WTC11 (cell line): ENCODE measurements at places on chromosomes 7 and 10.
A peak's percentile ranks its signal among the peaks of the same experiment; 100 is the strongest.

GRCh38 chr7:15175152-15175551 lies 272.6 kb upstream of the DGKB start:
- DNase-seq: no peak

- no peak for DNase-seq
These were observed 168.3 kb upstream of the RNF32 start for GRCh38 chr7:156472267-156472666.

GRCh38 chr7:43735802-43736603 lies 6.7 kb upstream of the COA1 start:
- no peak for DNase-seq

- no peak for DNase-seq
These were observed 24.0 kb downstream of the HYCC1 start for GRCh38 chr7:22989643-22990587.

GRCh38 chr7:19161671-19162070 lies 16.4 kb upstream of the FERD3L start:
- no peak for DNase-seq

DNA sequence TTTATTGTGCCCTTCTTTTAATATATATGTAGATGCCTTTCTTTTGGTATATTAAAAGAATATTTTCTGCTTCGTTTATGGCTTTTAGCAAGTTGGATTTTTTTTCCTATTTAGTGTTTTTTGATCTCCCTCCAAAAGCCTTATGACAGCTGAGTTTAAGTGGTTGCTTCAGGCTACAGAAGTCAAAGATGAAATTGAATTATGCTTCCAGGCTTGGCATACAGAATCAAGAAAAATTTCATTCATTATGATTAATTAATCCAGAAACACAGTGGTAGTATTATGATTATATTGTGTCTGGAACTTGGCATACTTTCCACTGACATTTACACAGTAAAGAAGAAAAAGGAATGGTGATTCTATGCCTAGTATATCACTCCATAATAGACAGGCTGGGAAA lies 63.8 kb upstream of the SEM1 start:
- DNase-seq: no peak

- DNase-seq: no peak
These were observed 46.2 kb downstream of the WDR37 start for GRCh38 chr10:1102416-1102815.

- DNase-seq: no peak
These were observed 50.4 kb downstream of the TSPAN15 start for GRCh38 chr10:69501657-69502056.

DNA sequence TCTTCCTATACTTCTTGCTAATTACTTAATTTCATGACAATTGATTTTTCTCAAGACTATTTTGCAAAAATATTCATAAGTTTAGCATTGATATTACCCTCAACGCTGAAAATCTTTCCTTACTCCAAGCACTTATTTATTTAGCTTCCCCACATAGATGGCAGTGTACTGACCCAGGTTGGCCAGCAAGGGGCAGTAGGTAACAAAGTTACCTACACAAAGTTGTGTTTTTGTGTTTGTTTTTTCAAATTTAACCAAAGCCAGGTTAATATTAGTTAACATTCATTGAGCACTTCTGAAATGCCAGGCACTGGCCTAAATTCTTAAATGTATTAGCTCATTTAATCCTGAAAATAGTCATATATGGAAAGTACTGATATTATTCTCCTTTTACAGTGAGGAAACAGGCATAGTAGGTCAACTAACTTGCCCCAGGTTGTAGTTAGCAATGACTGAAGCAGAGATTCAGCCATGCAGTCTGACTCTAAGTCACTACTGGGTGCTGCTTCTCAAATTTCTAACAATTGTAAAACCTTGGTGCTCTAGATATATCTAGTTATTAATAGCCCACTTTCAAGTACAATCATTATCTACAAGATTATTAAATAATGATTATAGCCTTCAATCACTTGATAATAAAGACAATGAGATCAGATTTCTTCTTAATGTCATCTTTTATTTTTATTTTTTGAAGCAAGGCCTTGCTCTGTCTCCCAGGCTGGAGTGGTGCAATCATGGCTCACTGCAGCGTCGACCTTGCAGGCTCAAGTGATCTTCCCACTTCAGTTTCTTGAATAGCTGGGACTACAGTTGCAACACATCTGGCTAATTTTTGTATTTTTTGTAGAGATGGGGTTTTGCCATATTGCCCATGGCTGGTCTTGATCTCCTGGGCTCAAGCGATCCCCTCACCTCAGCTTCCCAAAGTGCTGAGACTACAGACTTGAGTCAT lies 5.8 kb upstream of the GGCT start:
- peak; percentile 26 for DNase-seq

DNA sequence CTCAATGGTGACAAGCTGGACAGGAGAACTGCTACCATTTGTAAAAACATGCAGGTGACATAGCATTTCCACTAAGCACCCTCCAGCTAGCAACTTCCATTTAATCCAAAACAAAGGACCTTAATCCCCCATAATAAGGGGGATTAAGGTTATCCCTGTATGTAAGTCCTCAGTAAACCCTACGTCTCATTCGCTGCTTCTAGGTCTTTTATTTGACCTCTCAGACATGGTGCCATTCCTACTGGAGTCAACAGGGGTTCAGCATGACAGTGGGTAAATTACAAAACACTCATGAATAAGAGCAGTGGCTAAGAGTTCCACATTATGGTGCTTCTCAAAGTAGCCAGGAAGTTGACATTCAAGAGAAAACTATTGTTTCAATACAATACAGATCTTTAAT lies 121.8 kb upstream of the CAV2 start:
- no peak for DNase-seq

GRCh38 chr7:4882169-4883032 lies 1.1 kb downstream of the RADIL start:
- peak; percentile 44 for DNase-seq

DNA sequence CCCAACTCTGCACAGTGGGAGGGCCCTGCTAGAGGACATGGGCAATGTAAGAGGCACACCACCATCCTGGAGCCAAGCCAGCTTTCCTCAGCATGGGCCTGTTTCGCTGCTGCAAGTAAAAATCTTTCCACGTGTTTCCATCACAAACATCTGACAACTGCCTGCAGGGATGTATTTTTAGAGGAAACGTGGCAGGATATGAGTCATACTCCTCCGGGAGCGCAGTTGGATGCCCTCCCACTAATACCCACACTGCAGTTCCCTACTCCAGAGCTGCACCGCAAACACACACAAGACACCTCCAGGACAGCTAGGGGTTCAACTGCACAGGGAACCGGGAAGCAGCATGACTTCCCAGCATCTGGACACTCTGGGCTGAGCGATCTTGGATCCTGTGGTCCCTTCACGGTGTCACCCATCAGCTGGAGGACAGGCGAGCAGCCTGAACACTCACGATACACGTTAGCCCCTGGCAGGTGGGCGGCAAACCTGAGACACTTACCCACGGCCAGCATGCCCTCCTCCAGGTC lies 26.1 kb downstream of the PLAC9 start:
- DNase-seq: no peak

GRCh38 chr10:132460691-132461090 lies 63.7 kb downstream of the PWWP2B start:
- no peak for DNase-seq

- no peak for DNase-seq
These were observed 4.6 kb upstream of the EIF3B start for GRCh38 chr7:2350055-2350454.

- no peak for DNase-seq
These were observed 225.7 kb upstream of the AOAH start for GRCh38 chr7:36949711-36950600.

- DNase-seq: no peak
These were observed 406.3 kb upstream of the KLF6 start for GRCh38 chr10:4191354-4191753.

- peak; percentile 36 for DNase-seq
These were observed 688 bp upstream of the FOXL3 start for GRCh38 chr7:289209-289755.

DNA sequence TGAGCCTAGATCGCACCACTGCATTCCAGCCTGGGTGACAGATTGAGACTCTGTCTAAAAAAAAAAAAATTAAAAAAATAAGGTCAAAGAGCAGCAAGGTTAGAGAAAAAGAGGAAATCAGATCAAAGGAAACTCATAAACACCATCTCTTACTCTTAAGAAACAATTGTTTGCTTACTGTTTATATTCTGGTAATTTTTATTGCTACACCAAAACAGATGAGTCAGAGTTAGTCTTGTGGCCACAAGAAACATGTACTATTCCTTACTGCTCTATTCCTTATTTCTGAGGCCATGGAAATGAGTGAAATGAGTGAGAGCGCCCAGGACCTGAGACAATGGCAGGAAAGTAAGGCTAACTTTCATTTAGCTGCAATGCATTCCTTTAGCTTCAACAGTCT lies 387.3 kb downstream of the HPSE2 start:
- no peak for DNase-seq

- no peak for DNase-seq
These were observed 14.8 kb upstream of the ZC3HAV1 start for GRCh38 chr7:139124084-139124914.

- DNase-seq: no peak
These were observed 2.1 kb upstream of the TMEM120A start for GRCh38 chr7:75996476-75996875.

DNA sequence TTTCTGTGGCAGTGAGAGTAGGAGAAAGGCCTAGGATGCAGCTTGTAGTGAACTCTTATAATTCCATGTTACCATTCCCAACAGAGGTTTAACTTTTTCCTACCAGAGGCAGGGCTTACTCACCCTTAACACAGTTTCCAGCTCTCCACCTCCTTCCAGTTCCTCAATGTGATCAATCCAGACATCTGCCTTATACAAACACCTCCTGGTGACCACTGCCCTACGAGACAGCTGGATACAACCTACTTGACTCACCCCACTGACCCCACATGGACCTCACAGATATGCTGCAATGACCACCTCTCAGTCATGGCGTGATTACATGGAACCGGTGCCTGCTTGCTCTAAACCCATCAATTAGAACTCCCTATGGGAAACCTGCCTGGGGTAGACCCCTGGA lies 326.5 kb downstream of the TNS3 start:
- no peak for DNase-seq

DNA sequence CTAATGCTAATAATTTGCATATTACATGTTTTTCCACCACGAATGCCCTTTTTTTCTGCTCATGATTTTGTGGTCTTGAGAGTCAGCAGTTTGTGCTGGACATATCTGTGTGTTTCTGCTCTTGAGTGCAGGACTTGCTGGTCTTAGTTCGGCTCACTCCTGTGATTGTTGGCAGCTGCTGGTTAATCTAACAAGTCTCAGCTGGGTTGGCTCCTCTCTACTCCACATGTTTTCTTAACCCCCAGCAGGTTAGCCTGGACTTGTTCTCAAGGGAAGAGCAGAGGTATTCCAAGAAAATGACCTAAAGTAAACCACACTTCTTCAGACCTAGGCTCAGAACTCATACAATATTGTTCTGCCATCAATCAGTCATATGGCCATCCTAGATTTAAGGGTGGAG lies 1238.9 kb downstream of the XPNPEP1 start:
- no peak for DNase-seq

DNA sequence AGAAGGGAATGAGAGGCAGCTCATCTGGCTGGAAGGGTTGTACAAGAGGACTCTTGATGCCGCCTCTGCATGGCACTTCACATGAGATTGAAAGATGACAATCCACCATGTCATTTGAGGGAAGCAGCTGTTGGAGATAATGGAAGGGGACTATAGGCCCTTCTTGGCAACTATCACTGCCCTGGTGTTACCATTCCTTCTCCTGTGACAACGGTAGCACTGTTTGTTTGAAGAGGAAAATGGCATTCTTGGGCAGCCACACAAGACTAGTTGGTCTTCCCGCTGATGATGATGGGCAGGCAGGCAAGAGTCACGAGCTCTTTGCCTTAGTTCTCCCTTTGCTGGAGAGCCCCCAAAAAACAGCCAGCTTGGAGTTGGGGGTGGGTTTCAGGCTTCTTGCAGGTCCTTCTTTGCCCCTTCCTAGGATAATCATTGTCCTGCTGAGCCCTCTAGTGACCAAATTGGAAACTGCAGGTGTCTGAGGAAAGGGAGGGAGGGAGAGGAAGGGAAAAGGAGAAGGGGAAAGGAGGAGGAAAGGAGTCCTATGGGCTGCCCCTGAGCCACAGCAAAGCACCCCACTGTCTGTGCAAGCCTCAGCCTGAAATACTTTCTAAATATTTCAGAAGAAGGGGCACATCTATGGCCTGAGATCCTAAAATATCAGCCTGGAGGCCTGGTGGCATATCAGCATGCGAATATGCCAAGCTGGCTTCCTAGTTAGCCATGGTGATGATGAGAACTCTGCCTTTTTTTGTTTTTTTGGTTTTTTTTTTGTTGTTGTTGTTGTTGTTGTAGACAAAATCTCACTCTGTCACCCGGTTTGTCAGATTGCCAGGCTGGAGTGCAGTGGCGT lies 165.6 kb upstream of the KMT2E start:
- DNase-seq: peak; percentile 84

GRCh38 chr7:156650042-156650441 lies 9.5 kb downstream of the RNF32 start:
- peak; percentile 68 for DNase-seq

DNA sequence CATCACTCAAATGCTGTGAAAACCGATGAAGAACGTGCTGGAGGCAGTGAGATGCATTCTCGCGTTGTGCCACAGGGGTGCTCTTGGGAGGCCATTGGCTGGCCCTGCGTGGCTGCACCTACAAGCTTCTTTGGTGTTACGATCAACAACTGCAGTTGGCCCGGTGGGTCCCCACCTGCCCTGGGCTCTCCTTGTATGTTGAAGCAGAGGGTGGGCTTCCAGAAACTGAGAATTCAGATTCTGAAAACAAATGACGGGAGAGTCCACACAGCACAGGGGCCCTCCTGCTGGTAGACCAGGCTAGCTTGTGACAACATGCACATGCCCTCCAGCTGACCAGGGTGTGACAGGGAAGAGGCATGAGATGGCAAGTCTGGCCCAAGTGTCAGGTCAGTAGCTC lies 23.7 kb upstream of the DDC start:
- peak; percentile 45 for DNase-seq

DNA sequence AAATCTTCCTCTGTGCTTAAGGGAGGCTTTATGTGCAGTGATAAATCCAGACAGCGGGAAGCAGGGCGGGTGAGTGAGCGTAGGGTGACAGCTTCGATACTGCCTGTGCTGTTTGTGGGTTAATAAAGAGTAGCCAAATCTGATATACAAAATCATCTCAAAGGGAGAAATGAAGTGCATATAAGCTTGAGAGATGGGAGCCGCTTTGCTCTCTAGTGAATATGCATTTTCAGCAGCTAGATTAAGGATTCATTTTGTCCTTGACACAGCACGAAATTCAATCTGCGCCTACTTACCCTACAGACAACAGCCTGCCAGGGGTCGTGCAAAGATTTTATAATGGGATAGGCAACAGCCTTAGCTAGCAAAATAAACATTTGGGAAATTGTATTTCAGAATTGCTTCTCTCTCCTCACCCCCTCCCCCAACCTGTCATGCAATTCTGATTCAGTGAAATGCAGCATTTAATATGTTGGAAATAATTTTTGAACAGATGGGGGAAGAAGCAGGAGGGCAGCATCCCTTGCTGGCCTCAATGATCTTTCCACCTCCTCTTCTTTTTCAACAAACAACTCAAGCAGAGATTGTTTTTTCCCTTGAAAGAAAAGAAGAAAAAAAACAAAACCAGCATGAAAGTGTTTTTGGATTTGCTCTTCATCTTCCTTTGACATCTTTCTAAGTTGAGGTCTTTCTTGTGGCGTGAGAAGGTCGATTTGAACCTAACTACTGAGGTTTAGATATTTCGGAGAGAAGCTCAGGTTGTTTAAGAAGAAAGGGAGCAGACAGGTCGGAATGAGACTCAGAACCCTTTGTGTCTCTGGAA lies 117.9 kb downstream of the AOAH start:
- DNase-seq: no peak
